Pulmonary artery endothelial cell (primary cell): ENCODE measurements at places on chromosomes 6 and 20. TPM values are rescaled to one million over a fixed set of nuclear protein-coding genes. Genes with fewer than 3 reads are reported as not detected.

Gene TP53RK
- total RNA-seq = 17.6 and 19.6 TPM in 2 replicates

Gene BRD2
- total RNA-seq = 52.1 and 77.0 TPM in 2 replicates

Gene PHF20
- 29.8 and 30.9 TPM in 2 replicates for total RNA-seq

Gene OPRM1
- not detected in 2 replicates for total RNA-seq

Gene RALY
- total RNA-seq = 81.2 and 90.6 TPM in 2 replicates

Gene SESN1
- 31.0 and 32.3 TPM in 2 replicates for total RNA-seq

Gene GPLD1
- total RNA-seq = 0.04 TPM in 1 of 2 replicates, not detected in the other

Gene ANGPT4
- not detected in 2 replicates for total RNA-seq

Gene LY6G6D
- total RNA-seq = not detected in 2 replicates

Gene SLC32A1
- total RNA-seq = not detected in 2 replicates

Gene GGTLC1
- not detected in 2 replicates for total RNA-seq

Gene RIOK1
- total RNA-seq = 26.8 and 30.6 TPM in 2 replicates

Gene LSM2
- total RNA-seq = 45.8 and 55.3 TPM in 2 replicates

Gene PDYN
- not detected in 2 replicates for total RNA-seq

Gene MTRF1L
- 21.1 and 27.1 TPM in 2 replicates for total RNA-seq

Gene HCRTR2
- not detected in 2 replicates for total RNA-seq

Gene DNMT3B
- total RNA-seq = 4.0 and 4.9 TPM in 2 replicates

Gene RNF39
- total RNA-seq = not detected in 2 replicates

Gene PROCR
- total RNA-seq = 545 and 561 TPM in 2 replicates

Gene MMP24
- total RNA-seq = 0.33 and 0.78 TPM in 2 replicates

Gene TSPO2
- total RNA-seq = not detected in 2 replicates

Gene GJA10
- total RNA-seq = not detected in 2 replicates

Gene HTR1E
- total RNA-seq = not detected in 2 replicates

Gene TAP1
- total RNA-seq = 43.2 and 70.8 TPM in 2 replicates

Gene AFDN
- 84.1 and 113 TPM in 2 replicates for total RNA-seq

Gene BNIP5
- not detected in 2 replicates for total RNA-seq

Gene TSHZ2
- total RNA-seq = not detected in 2 replicates

Gene CDH22
- not detected in 2 replicates for total RNA-seq

Gene MDC1
- total RNA-seq = 10.2 and 11.0 TPM in 2 replicates

Gene CRIP3
- total RNA-seq = not detected in 2 replicates
